Activated CD4-positive, alpha-beta T cell treated with anti-CD3 and anti-CD28 coated beads for 1 hour (primary cell): ENCODE measurements at places on chromosomes 6 and 20.

GRCh38 chr20:49685161-49685601 is 28.5 kb downstream of the B4GALT5 start:
- no peak for DNase-seq

GRCh38 chr6:15941168-15941567 is 187.7 kb upstream of the MYLIP start:
- no peak for DNase-seq

- no peak for DNase-seq
Observed at GRCh38 chr6:43883847-43884651, 114.0 kb downstream of the VEGFA start.

GRCh38 chr6:165664559-165665383 is 1.7 kb upstream of the PDE10A start:
- DNase-seq: no peak

DNA sequence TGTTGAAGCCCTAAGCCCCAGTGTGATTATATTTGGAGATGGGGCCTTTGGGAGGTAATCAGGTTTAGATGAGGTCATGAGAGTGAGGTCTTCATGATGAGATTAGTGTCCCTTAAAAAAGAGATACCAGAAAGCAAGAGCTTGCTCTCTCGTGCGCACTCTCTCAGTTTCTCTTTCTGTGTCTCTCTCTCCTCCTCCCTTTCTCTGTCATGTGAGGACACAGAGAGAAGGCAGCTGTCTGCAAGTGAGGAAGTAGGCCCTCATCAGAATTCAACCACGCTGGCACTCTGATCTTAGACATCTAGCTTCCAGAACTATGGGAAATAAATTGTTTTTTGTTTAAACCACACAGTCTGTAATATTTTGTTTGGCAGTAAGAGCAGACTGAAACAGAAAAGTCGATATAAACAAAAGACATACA is 180.5 kb downstream of the IBTK start:
- DNase-seq: no peak

- no peak for DNase-seq
Observed at GRCh38 chr6:134870677-134871498, 79.0 kb downstream of the ALDH8A1 start.

GRCh38 chr6:8278562-8278961 is 156.8 kb downstream of the SLC35B3 start:
- DNase-seq: no peak

- DNase-seq: no peak
Observed at GRCh38 chr20:44686934-44687333, 28.2 kb upstream of the CCN5 start.

GRCh38 chr6:68880050-68880813 is 245.2 kb downstream of the ADGRB3 start:
- DNase-seq: no peak

DNA sequence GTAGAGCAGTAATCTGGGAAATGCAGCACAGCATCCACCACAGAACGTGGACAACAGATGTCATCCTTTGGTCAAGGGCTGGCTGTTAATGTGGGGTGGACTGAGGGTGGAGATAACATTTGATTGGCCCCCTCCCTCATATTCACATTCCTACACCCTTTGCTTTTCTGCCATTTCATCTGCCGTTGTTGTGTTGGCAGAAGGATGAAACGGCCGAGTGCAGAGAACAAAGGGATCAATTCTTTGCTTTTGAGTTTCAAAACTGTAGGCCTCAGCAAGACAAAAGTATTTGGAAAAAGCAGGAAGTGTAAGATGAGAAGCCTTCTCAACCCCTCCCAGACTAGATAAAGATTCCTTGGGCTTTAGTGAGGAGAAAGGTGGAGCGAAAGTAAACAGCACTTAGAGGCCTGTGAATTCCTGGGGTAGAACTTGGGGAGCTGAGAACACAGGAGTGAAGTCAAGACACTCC is 74.2 kb upstream of the PHIP start:
- DNase-seq: no peak

- DNase-seq: no peak
Observed at GRCh38 chr20:51641866-51642265, 99.3 kb upstream of the NFATC2 start.
